Myometrial cell (primary cell): ENCODE measurements at places on chromosomes 3 and 15. TPM values are rescaled to one million over a fixed set of nuclear protein-coding genes. Genes with fewer than 3 reads are reported as not detected.

Gene GPR156
- total RNA-seq = under 0.01 and 0.35 TPM in 2 replicates

Gene PCSK6
- not detected in 2 replicates for total RNA-seq

Gene SYNPR
- total RNA-seq = not detected in 2 replicates

Gene ARL6IP5
- 146 and 174 TPM in 2 replicates for total RNA-seq

Gene SSR3
- 323 and 388 TPM in 2 replicates for total RNA-seq

Gene WDR72
- total RNA-seq = not detected in 2 replicates

Gene CLSTN2
- total RNA-seq = not detected in 2 replicates

Gene CCR3
- not detected in 2 replicates for total RNA-seq

Gene TRANK1
- total RNA-seq = 4.3 and 6.0 TPM in 2 replicates

Gene CD80
- total RNA-seq = not detected in 2 replicates

Gene PLA2G4F
- not detected in 2 replicates for total RNA-seq

Gene ZNF148
- 15.3 and 18.6 TPM in 2 replicates for total RNA-seq

Gene IL16
- total RNA-seq = under 0.01 and 0.18 TPM in 2 replicates

Gene GOLGA6L25
- not detected in 2 replicates for total RNA-seq

Gene FEZF2
- total RNA-seq = not detected in 2 replicates

Gene ALPK3
- under 0.01 and 0.29 TPM in 2 replicates for total RNA-seq

Gene IL12A
- total RNA-seq = 1.2 and 1.7 TPM in 2 replicates

Gene CIB2
- total RNA-seq = 2.8 and 12.1 TPM in 2 replicates

Gene LRTM1
- not detected in 2 replicates for total RNA-seq

Gene TMIE
- total RNA-seq = not detected in 2 replicates

Gene CEP19
- 2.5 and 3.5 TPM in 2 replicates for total RNA-seq

Gene SLC22A13
- total RNA-seq = not detected in 2 replicates

Gene RBP2
- total RNA-seq = not detected in 2 replicates

Gene GLDN
- 0.29 and 0.53 TPM in 2 replicates for total RNA-seq

Gene TSC22D2
- total RNA-seq = 6.6 and 10.6 TPM in 2 replicates

Gene ADCY5
- 0.53 TPM in 1 of 2 replicates, not detected in the other for total RNA-seq

Gene SPINT1
- total RNA-seq = 8.4 and 9.0 TPM in 2 replicates

Gene CMTM6
- total RNA-seq = 68.4 and 87.9 TPM in 2 replicates
